NCI-H1417 treated with DMSO at 0.1 percent for 48 hours (cell line): ENCODE measurements at places on chromosomes 2 and 18.

DNA sequence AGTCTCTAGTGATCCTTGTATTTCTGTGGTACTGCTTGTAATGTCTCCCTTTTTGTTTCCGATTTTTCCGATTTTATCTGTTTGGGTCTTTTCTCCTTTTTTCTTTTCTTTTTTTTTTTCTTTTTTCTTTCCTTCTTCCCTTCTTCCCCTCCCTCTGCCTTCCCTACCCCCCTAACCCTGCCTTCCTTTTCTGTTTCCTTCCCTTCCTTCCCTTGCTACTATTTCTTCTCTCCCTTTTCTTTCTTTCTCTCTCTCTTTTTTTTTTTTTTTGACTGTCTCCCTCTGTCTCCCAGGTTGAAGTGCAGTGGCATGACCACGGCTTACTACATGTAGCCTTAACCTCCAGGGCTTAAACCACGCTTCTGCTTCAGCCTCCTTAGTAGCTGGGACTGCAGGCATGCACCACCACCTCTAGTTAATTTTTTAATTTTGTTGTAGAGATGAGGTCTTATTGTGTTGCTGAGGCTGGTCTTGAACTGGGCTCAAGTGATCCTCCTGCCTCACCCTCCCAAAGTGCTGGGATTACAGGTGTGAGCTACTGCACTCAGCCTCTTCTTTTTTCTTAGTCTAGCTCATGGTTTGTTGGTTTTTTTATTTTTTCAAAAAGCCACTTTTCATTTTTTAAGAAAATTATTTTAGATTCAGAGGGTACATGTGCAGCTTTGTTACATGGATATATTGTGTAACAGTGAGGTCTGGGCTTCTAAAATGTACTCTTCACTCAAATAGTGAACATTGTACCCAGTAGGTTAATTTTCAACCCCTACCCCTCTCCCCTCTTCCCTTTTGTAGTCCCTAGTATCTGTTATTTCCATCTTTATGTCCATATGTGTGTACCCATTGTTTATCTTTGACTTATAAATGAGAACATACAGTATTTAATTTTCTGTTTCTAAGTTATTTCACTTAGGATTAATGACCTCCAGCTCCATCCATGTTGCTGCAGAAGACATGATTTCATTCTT lies 24.7 kb downstream of the CCDC138 start:
- DNase-seq, result no peak

GRCh38 chr2:85199698-85200097 lies 66.5 kb downstream of the TCF7L1 start:
- no peak for DNase-seq

- no peak for DNase-seq
Observed at GRCh38 chr2:154706660-154707059, 8.2 kb downstream of the KCNJ3 start.

DNA sequence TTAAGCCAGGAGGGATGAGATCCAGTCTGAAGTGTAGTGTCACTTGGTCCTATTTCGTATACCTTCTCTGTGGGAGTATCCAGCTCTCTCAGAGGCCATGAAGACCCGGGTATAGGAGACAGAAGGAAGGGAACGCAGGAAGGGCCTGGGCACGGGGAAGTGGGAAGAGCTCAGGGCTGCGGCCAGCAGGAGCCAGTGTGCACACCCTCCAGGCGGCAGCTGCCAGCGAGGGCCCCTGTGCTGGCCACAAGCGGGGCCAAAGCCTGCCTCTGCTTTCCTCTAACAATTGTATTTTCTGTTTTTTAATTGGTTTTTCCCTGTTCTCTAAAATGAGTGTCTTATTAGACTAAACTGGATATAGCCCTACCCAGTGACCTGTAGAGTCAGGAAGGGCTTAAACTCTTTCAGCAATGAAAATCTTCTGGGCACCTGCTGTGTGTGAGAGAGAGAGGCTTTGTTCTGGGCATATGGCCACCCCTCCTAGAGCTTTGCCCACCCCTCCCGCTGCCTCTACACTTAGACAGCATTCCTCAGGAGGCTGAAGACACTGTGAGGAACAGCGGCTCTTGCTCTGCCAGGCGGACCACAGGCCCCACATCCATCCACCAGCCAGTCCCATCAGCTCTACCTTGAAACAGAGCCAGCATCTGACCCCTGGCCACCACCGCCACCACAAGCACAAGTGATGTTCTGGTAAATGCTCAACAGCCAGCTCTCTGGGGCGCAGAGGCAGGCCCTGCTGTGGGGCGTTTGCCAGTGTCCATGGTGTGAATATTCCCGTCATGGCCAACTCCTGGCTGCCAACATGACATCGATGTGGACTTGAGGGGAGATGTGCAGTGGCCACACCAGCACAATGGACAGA lies 9.5 kb downstream of the GPR17 start:
- no peak for DNase-seq

DNA sequence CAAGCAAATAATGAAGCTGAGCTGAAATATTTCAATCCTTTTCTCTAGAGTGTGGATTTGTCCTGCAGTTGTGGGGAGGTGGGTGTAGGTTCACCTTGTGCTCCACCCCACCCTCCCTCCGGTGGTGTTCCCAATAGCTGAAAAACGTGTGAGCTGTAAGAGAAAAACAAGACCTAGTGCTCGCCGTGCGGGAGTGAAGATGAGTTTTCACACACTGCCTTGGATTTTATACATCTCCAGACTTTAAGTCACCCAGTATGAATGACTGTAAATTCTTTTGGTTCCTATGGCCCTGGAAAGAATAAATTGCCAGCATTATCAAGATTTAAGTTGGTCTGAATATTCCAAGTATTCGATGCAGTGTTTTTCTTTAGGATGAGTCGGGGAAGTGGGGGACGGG lies 1.9 kb upstream of the SOX11 start:
- DNase-seq, result no peak
